ENCODE measurements at places on chromosomes 1 and 21.

DNA sequence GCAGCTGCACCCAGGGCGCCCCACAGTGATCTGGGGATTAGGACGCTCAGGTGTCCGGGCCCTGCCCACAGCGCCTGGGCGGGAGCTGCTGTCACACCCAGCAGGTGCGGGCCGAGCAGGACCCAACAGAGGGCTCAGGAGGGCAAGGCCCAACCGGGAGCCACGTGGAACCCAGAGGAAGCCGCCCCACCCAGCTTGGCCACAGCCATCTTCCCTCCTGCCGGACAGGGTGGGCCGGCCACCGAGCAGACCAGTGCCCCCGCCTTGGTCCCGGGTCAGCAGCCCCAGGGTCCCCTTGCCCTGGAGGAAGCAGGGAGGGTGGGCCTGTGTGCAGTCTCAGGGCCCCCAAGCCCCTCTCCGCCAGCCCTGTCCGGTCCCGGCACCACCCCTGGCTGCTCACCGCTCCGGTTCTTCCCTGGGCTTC, 6.3 kb upstream of the TTLL10 start:
- no peak for DNase-seq

GRCh38 chr1:97159342-97159741, 437.8 kb downstream of the PTBP2 start:
- DNase-seq: no peak

- DNase-seq: no peak
These were observed 47.9 kb downstream of the C4BPA start for GRCh38 chr1:207151920-207152319.

GRCh38 chr1:94528299-94528698, 13.3 kb downstream of the F3 start:
- no peak for DNase-seq

GRCh38 chr1:23013657-23014056, 2.0 kb downstream of the TEX46 start:
- DNase-seq: no peak

- DNase-seq: no peak
These were observed 13.7 kb downstream of the CD34 start for GRCh38 chr1:207897188-207897587.

DNA sequence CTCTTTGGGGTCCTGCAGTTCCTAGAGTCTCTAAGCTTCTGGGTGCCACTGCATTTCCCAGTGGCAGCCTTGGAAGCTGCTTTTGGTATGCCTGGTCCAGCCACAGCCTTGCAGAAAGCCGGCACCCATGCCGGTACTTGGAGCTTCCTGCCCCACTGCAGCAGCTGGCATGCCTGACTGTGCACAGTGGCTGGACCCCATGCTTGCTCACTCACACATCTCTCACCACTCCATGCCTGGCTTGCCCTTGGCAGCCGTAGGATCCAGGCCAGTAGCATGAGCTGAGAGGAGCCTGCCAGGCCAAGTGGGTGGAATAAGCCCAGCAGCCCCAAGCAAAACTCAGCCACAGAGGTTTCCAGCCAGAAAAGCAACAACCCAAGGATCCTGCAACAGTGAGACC, 20.3 kb upstream of the FNBP1L start:
- DNase-seq: no peak

GRCh38 chr1:203264052-203264501, 34.6 kb upstream of the CHIT1 start:
- DNase-seq: no peak

GRCh38 chr1:170217517-170218256, 71.9 kb downstream of the NTMT2 start:
- DNase-seq: no peak

GRCh38 chr1:43329995-43330751, 7.4 kb upstream of the MPL start:
- DNase-seq: no peak

DNA sequence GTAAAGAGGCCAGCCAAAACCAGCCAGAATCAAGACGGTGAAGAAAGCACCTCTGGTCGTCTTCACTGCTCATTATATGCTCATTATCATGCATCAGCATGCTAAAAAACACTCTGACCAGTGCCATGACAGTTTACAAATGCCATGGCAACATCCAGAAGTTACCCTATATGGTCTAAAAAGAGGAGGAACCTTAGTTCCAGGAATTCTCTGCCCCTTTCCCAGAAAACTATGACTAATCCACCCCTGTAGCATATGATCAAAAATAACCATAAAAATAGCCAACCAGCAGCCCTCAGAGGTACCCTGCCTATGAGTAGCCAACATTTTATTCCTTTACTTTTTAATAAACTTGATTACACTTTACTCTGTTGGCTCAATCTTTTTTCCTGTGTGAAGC, 34.2 kb upstream of the PBX1 start:
- no peak for DNase-seq

GRCh38 chr1:87743256-87743655, 414.6 kb downstream of the LMO4 start:
- no peak for DNase-seq

GRCh38 chr1:44002606-44003157, 11.3 kb downstream of the CCDC24 start:
- DNase-seq: no peak

DNA sequence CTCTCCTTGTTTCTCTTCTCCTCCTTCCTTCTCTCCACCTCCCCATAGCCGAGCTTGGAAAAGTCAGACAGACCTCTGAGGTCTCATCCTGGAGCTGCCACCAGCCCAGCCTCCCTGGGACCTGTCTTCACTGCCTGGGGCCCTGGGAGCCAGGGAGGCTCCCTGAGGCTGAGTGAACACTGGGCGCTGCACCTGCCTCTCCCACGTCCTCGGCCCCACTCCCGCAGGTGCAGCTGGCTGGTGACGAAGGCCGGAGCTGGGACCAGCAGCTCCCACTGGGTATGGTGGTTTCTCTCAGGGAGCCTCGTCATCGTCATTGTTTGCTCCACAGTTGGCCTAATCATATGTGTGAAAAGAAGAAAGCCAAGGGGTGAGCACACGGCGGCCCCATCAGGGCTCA, 5.3 kb downstream of the TNFRSF14 start:
- DNase-seq: no peak

- no peak for DNase-seq
These were observed 365.3 kb upstream of the PROX1 start for GRCh38 chr1:213622365-213623063.

- DNase-seq: no peak
These were observed 82.3 kb downstream of the LTN1 start for GRCh38 chr21:28910280-28910887.

DNA sequence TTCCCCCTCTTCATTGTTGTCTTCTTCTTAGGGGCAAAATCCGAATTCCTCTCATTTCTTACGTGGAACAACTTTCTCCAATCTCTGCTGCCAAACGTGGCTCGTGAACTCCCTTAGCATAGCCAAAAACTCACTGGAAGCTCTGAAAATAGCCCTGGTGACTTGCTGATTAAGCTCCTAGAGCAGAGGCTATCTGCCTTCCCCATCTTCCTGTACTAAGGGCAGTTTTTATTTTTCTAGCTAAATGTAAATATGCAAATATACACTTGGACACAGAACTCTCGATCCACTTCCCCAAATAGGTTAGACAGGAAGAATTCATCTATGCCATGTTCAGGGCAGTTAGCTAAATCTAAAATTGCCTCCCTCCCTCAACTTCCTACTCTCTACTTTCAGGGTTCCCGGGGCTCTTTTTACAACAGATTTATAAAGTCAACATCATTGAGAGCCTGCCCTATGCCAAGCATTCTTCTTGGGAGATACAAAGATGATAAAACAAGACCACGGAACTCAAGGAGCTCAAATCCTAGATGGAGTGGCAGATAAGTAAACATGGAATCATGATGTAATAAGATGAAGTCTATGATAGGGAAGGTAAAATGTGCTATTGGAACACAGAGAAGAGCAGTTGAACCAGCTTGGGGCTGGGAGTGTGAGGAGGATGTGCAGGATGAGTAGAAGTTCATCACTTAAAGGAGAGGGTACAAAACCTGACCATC, 59.4 kb upstream of the FMOD start:
- DNase-seq: no peak

- DNase-seq: no peak
These were observed 72.0 kb downstream of the ST6GALNAC5 start for GRCh38 chr1:76939050-76939816.

DNA sequence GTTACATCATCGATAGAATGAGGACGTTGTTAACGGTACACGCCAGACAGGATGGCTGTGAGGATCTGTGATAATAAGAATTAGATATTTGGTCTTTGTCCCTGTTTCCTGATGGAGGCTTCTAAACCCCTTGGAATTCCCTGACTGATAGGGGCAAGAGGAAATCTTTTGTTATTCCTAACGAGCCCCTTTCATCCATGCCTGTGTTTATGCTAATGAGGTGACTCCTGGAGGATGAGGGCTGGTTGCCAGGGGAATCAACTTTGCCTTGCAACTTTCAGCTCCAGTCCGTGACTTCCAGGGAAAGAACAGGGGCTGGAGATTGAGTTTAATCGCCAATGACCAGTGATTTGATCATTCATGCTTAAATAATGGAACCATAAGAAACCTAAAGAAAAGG, 39.3 kb upstream of the NLRP3 start:
- DNase-seq: no peak

GRCh38 chr1:98991127-98992012, 13.3 kb downstream of the PLPPR5 start:
- no peak for DNase-seq

- no peak for DNase-seq
These were observed 17.2 kb downstream of the CTNNBIP1 start for GRCh38 chr1:9892563-9893528.

- no peak for DNase-seq
These were observed 434 bp downstream of the EVA1B start for GRCh38 chr1:36322786-36323635.

DNA sequence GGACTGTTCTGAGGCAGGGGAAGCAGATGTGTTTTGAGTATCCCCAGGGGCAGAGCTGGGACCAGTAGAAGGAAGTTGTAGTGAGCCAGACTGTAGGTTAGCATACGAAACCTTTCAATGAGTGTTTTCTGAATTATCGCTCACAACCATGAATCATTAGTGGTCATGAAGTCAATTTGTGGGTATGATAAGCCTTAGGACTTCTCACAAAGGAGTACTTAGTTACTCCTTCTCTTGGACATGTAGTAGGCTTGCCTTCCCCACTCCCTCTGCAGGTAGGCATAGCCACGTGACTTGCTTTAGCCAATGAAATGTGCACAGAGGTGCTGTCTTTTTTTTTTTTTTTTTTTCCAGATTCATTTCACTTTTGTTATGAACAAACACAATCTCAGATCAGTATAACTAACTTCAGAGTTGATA, 23.9 kb upstream of the FAAH start:
- no peak for DNase-seq

DNA sequence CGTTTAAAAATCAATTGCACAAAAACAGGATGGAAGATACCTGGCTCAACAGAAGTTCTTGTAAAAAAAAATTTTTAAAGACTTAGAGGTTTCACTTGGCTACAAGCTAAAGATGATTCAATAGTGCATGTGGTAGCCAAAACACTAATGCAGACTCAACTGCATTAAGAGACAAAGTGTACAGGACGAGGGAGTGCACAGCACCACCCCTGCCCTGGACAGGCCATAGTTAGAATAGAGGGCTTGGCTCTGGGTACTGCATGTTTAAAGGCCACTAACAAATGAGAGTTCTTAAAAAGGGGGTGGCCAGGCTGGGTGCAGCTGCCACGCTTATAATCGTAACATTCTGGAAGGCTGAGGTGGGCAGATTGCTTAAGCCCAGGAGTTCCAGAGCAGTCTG, 7.9 kb downstream of the ACKR1 start:
- DNase-seq: no peak

- no peak for DNase-seq
These were observed 54.4 kb downstream of the COL18A1 start for GRCh38 chr21:45459171-45460010.
